Fibroblast of skin of right biceps (primary cell): ENCODE measurements at places on chromosomes 4 and X.

DNA sequence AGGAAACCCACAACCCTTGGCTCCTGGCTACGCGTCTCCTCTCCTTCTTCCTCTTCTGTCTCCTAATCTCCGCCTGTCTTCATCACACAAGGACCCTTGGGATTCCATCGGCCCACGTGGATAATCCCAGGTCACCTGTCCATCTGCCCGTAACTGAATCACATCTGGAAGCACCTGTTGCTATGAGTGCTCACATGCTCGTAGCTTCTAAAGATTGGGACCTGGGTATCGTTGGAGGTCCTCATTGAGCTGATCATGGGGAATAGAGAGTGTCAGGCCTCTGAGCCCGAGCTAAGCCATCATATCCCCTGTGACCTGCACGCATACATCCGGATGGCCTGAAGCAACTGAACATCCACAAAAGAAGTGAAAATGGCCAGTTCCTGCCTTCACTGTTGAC is 175.4 kb downstream of the SHOX start:
- no peak for DNase-seq

- DNase-seq, result no peak
These were observed 240.4 kb upstream of the MAGEB18 start for GRCh38 chrX:25897758-25898157.

- DNase-seq, result peak; percentile 98
These were observed 231.3 kb upstream of the PITX2 start for GRCh38 chr4:110854021-110854678.

DNA sequence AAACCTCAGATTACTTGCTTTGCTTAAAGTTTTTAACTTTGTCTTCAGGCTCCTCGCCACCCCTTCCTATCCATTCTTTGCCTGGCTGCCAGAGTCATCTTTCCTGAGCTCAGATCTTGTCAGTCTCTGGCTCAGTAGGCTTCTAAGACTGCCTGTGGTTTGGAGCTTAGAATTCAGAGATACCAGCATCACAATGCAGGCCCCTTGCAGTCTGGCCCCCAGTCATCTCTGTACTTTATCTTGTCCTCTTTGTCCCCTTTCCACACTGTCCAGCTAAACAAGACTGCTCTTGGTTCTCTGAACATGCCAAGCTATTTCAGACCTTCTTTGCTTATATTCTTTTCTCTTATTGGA is 3.0 kb downstream of the KIAA0232 start:
- no peak for DNase-seq

DNA sequence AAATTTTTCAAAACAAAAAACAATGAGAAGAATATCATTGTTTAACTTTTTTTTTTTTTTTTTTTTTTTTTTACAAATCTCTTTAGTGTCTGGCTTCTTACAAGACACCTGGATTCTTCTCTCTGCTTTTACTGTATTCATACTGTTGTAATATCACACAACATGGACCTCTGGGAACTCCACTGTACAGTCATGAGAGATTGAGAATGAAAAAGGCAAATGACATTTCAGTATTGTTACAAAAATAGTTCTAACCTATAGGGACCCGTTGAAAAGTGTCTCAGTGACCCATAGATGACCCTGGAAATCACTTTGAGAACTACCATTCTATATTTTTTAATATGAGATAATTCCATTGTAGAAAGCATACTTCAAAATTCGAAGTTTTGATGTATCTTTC is 124.4 kb downstream of the SLIT2 start:
- no peak for DNase-seq
